ENCODE measurements at places on chromosomes 5 and 9.

DNA sequence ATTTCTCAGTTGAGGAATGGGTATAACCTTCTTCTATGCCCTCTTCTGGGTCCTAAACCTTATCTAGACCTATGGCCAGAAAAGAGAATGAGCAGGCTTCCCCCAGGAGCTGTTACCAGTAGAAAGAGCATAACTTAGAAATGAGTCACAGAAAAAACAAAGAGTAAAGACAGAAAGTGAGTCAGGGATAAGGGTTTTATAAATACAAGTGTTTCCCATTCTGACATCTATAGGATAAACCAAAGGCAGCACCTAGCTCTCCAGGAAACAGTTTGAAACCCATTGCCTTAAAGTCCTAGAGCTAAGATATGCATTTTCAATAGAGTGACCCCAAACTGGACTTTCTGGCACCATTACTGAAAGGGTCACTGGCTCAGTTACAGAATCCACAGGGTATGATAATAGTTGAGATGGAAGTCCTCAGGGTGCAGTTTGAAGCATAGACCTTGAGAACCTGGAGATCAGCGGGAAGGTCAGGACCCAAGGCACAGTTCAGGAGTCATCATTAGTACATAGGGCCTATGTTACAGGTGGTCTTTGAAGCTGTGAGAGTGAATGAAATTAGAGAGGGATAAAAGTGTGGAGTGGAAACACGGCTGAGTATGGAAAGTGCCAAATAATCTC, 42.7 kb upstream of the LIFR start:
- no peak for DNase-seq

DNA sequence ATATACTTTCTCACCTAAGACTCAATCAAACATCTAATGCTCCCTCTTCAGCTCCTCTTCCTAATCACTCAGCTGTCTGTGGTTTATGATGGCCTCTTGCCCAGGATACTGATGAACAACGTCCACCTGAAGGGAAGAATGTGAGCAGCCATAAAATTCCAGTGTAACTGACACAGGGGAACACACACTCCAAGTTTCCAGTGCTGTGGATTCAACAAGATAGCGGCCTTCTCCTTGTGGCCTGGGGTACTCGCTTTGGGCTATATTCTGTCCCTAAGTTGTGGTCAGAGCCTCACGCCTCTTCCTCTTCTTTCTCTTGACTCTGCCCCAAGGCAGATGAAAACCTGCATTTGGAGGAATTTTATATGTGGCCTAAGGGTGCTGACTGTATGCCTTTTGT, 11.7 kb downstream of the B4GALT1 start:
- peak; percentile 2 for DNase-seq

- DNase-seq, result no peak
These were observed 225.3 kb downstream of the MCTP1 start for GRCh38 chr5:95059636-95060035.

GRCh38 chr5:459562-460272, 16.7 kb downstream of the EXOC3 start:
- DNase-seq, result no peak

- DNase-seq, result no peak
These were observed 406.2 kb upstream of the ZNF608 start for GRCh38 chr5:125152461-125153189.

DNA sequence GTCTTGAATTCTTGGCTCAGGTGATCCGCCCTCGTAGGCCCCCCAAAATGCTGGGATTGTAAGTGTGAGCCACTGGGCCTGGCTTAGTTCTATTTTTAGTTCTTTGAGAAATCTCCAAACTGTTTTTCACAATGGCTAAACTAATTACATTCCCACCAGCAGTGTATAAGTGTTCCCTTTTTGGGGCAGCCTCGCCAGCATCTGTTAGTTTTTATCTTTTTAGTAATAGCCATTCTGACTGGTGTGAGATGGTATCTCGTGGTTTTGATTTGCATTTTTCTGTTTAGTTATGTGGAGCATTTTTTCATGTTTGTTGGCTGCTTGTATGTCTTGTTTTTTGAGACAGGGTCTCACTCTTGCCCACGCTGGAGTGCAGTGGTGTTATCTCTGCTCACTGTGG, 28.2 kb downstream of the CNOT6 start:
- no peak for DNase-seq

- no peak for DNase-seq
These were observed 5.4 kb upstream of the SLC1A3 start for GRCh38 chr5:36600917-36601527.

GRCh38 chr5:11617080-11617479, 287.2 kb downstream of the CTNND2 start:
- DNase-seq, result no peak

DNA sequence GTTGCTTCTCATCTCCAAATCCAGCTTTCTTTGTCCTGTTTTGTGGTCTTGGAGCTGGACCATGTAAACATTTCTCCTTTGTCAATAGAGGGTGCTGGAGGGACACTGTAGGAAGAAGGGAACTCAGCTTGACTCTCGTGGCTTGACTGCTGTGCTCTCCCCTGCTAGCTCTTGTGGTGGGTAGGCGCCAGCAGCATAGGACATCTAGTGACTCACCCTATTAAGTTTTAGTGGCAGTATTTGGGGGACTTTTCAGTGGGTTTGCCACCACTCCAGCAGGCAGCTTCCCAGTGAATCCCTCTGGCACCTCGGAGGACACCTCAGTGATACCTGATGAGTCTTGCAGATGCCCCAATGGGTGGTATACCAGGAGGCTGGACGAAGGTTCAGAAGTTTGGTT, 97.8 kb downstream of the TSSK1B start:
- peak; percentile 44 for DNase-seq

DNA sequence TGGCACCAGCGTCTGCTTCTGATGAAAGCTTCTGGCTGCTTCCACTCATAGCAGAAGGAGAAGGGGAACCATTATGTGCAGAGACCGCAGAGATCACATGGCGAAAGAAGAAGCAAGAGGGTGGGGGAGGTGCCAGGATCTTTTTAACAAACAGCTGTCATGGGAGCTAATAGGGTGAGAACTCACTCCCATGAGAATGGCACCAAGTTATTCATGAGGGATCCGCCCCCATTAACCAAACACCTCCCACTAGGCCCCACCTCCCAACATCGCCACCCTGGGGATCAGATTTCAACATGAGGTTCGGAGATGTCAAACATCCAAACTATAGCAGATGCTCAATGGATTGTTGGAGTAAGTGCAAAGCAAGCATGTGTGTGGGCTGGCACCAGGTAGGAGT, 125.8 kb upstream of the SLIT3 start:
- no peak for DNase-seq

- peak; percentile 52 for DNase-seq
These were observed 97.1 kb downstream of the ENTREP1 start for GRCh38 chr9:69421908-69422801.

DNA sequence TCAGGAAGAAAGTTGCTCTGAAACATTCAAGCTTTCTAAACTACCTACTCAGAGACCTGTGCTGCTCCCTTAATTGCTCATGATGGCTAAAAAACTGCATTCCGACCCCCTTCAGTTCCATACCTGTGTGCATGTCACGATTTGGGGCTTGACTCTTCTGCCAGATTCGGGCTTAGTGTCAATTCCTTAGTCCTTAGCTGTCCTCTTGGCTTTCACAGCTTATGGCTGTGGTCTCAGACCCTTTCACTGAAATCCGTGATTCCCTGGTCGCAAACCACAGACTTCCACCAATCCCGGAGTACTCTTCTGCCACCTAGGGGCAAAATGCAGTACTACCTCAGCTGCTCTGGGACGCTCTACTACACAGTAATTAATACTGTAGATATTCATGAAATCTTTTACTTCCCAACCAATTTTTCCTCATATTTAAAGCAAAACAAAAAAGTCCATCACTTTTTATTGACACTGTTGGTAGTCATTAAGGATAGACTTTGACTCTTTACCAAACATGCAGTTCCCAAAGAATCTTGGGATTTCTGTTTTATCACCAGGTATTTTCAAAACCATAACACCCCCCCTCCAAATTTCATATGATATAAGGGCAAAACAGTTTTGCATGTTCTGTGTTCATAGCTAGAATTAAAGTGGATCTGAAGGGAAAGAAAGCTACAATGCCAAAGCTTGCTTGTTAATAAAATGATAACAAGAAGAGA, 617.4 kb downstream of the SLCO4C1 start:
- peak; percentile 42 for DNase-seq

GRCh38 chr9:116003397-116003796, 150.2 kb upstream of the PAPPA start:
- DNase-seq, result no peak

GRCh38 chr5:60482301-60482700, 217.7 kb downstream of the DEPDC1B start:
- no peak for DNase-seq

GRCh38 chr5:173455599-173455957, 127.4 kb upstream of the STC2 start:
- DNase-seq, result no peak

GRCh38 chr5:74027732-74028338, 401.8 kb downstream of the ARHGEF28 start:
- no peak for DNase-seq

GRCh38 chr9:133910855-133911514, 81.1 kb downstream of the VAV2 start:
- DNase-seq, result no peak

DNA sequence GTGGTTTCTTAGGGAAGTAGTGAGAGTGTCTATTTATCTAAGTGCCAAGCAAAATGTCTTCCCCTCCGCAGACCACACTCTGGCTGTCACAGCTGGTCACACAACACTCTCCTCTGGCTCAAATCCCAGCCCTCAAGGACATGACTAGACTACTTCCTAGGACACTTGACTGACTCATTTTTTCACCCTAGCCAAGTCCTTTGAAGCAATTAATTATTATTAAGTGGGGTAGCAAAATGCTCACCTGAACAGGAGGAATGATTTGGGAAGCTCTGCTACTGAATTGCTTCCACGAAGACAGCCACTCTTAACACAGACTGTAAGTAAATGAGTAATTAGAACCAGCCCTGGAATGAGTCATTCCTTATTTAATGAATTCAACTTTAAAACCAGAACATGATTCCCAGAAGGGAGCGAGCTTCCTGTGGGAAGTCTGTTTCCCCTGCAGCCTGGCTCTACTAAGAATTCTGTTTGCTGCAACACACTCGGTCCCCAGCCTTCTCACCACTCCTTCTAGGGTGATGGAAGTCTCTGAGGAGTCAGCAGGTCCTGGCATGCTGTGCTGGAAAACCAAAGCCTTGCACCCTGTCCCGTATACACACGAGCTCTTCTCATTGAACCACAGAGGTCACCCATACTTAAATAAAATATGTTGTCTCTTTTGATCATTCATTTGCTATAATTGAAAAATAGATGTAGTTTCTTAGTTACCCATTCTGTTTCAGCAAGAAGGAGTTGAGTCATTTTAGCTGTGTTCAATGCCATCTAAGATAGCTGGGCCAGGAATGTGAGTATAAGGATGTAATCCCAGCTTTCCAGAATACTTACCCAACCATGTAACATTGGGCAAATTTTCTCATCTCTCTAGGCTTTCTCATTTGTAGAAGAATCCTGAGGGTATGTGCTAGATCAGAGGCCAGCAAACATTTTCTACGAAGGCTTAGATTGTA, 218.6 kb upstream of the RASEF start:
- peak; percentile 92 for DNase-seq

DNA sequence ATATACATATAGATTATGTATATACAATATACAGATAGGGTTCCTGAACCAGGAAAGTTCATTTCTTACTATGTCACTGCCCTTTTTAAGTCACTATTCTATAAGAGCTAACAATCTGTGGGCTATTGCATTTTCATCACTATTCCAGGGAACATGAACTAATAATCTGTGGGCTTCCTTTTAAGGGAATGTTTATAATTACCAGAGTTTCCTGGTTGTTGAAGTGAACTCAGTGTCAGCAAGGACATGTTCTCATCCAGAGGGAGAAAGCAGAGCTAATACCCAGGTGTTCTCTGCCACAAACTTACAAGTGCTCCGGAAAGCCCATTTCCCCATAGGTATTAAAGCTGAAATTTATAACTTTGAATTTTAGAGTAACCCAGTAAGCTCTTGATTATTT, 69.6 kb downstream of the CWC27 start:
- no peak for DNase-seq

- no peak for DNase-seq
These were observed 36.4 kb downstream of the PHF2 start for GRCh38 chr9:93612796-93613154.

GRCh38 chr5:2670940-2671339, 80.5 kb downstream of the IRX2 start:
- DNase-seq, result no peak

- DNase-seq, result no peak
These were observed 716 bp downstream of the TMEM171 start for GRCh38 chr5:73121119-73121463.

- DNase-seq, result peak; percentile 52
These were observed 13.3 kb upstream of the RECK start for GRCh38 chr9:36023260-36024048.

- DNase-seq, result no peak
These were observed 86.8 kb downstream of the SLC24A2 start for GRCh38 chr9:19701991-19702390.

GRCh38 chr9:116550696-116551436, 136.2 kb upstream of the TRIM32 start:
- DNase-seq, result no peak

DNA sequence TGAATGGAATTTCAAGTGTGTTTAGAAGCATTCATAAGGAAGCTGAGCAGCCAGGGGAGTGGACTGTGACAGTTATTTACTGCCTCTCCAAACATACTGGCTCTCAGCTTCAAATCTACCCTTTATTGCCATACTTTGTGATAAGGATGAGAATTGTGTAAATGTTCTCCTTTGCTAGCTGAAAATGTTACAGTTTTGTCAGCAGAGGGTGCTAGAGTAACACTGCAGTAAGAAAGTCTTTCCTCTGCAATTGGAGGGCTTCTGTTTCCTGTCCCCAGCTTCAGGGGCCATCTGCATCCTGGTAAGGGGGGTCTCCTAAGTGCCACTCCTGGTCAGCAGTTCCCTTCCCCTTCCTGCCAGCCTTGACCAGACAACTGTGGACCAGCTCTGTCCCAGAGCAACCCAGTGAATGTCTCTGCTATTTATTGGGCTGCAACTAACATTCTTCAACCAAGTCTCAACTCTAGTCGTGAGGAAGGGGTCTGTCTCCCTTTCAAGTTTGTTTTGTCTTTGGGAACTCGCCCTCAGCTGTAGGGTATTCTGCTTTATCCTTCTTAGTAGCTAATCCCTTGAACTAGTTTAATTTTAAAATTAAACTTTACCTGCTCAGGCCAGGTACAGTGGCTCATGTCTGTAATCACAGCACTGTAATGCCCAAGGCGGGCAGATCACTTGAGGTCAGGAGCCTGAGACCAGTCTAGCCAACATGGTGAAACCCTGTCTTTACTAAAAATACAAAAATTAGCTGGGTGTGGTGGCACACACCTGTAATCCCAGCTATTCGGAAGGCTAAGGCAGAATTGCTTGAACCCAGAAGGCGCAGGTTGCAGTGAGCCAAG, 45.3 kb downstream of the RAPGEF6 start:
- DNase-seq, result peak; percentile 43

GRCh38 chr9:112025850-112026249, 129.2 kb downstream of the UGCG start:
- DNase-seq, result no peak

GRCh38 chr5:26578002-26578401, 460.4 kb downstream of the CDH9 start:
- DNase-seq, result no peak

- DNase-seq, result no peak
These were observed 34.7 kb upstream of the MIER3 start for GRCh38 chr5:56986626-56986947.

- DNase-seq, result peak; percentile 72
These were observed 1.4 kb upstream of the SMIM27 start for GRCh38 chr9:32550562-32551275.

GRCh38 chr5:51242456-51242855, 140.8 kb upstream of the ISL1 start:
- no peak for DNase-seq

- peak; percentile 16 for DNase-seq
These were observed 628 bp downstream of the PPP2R2B start for GRCh38 chr5:146877783-146878475.

- no peak for DNase-seq
These were observed 31.0 kb upstream of the SHISAL2B start for GRCh38 chr5:64659289-64659688.
